ENCODE measurements at places on chromosomes 7 and 10.
A peak's percentile ranks its signal among the peaks of the same experiment; 100 is the strongest.

- H3K27ac ChIP-seq = no peak overlapping the region
- H3K27me3 ChIP-seq = peaks cover 9% of the 10 kb centered on the region
- no peaks in the 10 kb centered on the region for H3K4me1 ChIP-seq
- no peak overlapping the region for H3K4me3 ChIP-seq
Measured at GRCh38 chr7:128189231-128189930, 51.7 kb upstream of the LEP start.

DNA sequence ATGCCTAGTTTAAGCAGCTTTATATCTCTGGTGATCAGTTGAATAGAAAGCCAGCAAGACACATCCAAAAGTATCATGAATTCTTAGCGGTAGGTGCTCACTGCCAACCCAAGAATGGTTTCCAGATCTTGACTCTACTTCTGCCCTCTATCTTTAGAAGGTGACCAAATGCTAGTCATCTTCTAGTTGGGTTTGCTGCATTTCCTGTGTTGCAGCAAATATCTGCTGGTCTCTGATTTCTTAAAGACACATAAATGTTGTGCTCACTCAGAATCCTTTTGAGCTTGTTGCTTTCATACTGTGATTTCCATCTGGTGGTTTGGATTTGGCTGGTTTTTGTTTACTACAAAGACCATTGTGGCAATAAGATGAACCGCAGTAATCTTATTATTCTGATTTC, 2.2 kb downstream of the CDC123 start:
- peak overlapping the region; percentile 19 for H3K4me3 ChIP-seq
- no peaks in the 10 kb centered on the region for H3K27me3 ChIP-seq
- DNase-seq = no peak
- H3K4me1 ChIP-seq = peaks cover 58% of the 10 kb centered on the region
- H3K36me3 ChIP-seq = peaks cover 17% of the 10 kb centered on the region

DNA sequence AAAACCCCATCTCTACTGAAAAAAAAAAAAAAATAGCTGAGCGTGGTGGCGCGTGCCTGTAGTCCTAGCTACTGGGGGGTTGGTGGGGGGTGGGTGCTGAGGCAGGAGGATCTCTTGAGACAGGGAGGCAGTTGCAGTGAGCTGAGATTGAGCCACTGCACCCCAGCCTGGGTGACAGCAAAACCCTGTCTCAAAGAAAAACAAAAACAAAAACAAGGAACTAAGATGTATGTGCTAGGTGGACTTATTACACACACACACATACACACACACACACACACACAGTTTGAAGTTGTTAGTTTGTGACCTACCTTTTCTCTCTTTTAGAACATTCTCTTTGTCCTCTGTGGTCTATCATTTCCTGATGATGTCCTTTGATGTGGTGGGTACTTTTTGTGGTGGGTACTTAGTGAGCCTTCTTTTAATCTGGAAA, 53.5 kb downstream of the EXOC6 start:
- H3K27me3 ChIP-seq = peaks cover 4% of the 10 kb centered on the region
- peak overlapping the region; percentile 62 for H3K4me3 ChIP-seq
- peaks cover 26% of the 10 kb centered on the region for H3K36me3 ChIP-seq
- peak; percentile 43 for DNase-seq
- H3K27ac ChIP-seq = peak overlapping the region; percentile 15

- H3K27me3 ChIP-seq = peaks cover 14% of the 10 kb centered on the region
- peak within 1 kb of the TSS; percentile 82 for H3K4me3 ChIP-seq
- H3K4me1 ChIP-seq = peaks cover 9% of the 10 kb centered on the region
Measured at GRCh38 chr7:151409667-151410404, at the start of gene WDR86. Gene WDR86 (minus strand): TSS chr7:151410038. CDS start chr7:151409589, 449 bp downstream.

DNA sequence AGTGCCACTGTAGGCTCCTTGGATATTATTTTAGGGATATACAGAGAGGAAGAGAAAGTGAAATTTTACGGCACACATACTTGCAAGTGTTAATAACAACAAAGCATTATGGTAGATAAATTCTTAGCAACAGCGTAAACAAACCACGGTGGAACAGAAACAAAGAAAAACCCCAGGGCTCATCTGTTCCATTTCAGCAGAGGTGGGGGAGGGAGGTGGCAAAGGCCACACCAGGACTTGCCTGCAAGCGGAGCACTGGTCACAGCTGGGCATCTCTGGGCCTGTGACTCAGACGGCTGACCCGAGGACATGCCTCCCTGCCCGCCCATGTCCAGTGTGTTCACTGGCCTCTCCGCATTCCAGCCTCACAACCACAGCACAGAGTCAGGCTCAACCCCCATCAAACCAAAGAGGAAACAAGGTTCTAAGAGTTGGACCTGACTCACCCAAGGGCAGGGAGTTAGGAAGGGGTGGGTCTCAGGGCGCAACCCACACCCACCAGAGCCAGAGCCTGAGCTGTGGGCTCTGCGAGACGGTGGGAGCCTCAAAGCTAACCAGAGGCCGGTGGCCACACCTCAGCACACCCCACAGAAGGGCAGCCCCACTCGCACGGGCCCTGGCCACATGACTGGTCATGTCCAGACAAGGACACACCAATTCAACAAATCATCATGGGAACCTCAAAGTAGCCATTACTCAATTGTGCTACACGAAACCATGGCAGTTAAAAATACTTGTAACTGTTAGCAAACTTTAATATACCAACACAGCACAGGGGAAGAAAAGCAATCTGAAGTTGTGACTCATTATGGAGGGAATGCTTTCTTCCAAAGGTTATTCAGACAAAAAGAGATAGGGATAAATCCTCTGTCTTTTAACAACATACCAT, 10.7 kb downstream of the ESYT2 start:
- H3K36me3 ChIP-seq = peaks cover 4% of the 10 kb centered on the region
- peaks cover 92% of the 10 kb centered on the region for H3K4me1 ChIP-seq
- DNase-seq = peak; percentile 92

GRCh38 chr7:12620371-12620770, 49.9 kb downstream of the SCIN start:
- H3K36me3 ChIP-seq = no peaks in the 10 kb centered on the region
- H3K27me3 ChIP-seq = peaks cover 4% of the 10 kb centered on the region
- no peak overlapping the region for H3K27ac ChIP-seq
- H3K4me3 ChIP-seq = no peak overlapping the region
- DNase-seq = no peak

- DNase-seq = no peak
- peaks cover 33% of the 10 kb centered on the region for H3K4me1 ChIP-seq
- no peak overlapping the region for H3K27ac ChIP-seq
- peaks cover 3% of the 10 kb centered on the region for H3K27me3 ChIP-seq
- H3K36me3 ChIP-seq = no peaks in the 10 kb centered on the region
- no peak overlapping the region for H3K4me3 ChIP-seq
Measured at GRCh38 chr10:70499836-70500167, 21.2 kb downstream of the PALD1 start.

- H3K36me3 ChIP-seq = no peaks in the 10 kb centered on the region
- H3K27ac ChIP-seq = no peak overlapping the region
- no peak overlapping the region for H3K4me3 ChIP-seq
- H3K27me3 ChIP-seq = peaks cover 2% of the 10 kb centered on the region
- DNase-seq = no peak
Measured at GRCh38 chr10:58590152-58590840, 77.6 kb downstream of the BICC1 start.

- H3K4me1 ChIP-seq = no peaks in the 10 kb centered on the region
- H3K27ac ChIP-seq = no peak overlapping the region
- DNase-seq = no peak
- no peak overlapping the region for H3K4me3 ChIP-seq
- peaks cover 1% of the 10 kb centered on the region for H3K27me3 ChIP-seq
- H3K36me3 ChIP-seq = no peaks in the 10 kb centered on the region
Measured at GRCh38 chr7:1690359-1690958, 20.4 kb downstream of the ELFN1 start.

GRCh38 chr10:80464557-80465450, 10.7 kb downstream of the TSPAN14 start:
- no peak for DNase-seq
- H3K36me3 ChIP-seq = peaks cover 3% of the 10 kb centered on the region
- peak overlapping the region; percentile 94 for H3K27ac ChIP-seq
- peaks cover 8% of the 10 kb centered on the region for H3K27me3 ChIP-seq

DNA sequence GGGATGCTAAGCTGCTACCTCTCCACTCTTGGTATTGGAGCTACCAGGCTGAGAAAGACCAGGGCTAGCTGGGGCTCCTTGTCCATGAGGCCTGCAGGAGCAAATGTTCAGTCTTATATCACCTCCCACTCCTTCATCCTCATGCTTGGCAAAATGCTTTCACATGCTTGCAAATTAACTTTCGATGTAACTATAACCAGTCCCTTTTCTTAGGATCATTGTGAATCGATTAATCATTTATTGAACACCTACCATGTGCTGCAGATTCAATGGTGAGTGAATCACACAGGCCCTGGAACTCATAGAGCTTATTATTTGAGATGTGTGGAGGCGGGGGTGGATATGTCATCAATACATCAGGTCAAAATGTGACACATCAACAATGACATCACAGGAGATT, 138.6 kb downstream of the EMX2 start:
- H3K4me3 ChIP-seq = no peak overlapping the region
- H3K27ac ChIP-seq = no peak overlapping the region
- H3K36me3 ChIP-seq = no peaks in the 10 kb centered on the region
- DNase-seq = no peak
- H3K27me3 ChIP-seq = peaks cover 3% of the 10 kb centered on the region

DNA sequence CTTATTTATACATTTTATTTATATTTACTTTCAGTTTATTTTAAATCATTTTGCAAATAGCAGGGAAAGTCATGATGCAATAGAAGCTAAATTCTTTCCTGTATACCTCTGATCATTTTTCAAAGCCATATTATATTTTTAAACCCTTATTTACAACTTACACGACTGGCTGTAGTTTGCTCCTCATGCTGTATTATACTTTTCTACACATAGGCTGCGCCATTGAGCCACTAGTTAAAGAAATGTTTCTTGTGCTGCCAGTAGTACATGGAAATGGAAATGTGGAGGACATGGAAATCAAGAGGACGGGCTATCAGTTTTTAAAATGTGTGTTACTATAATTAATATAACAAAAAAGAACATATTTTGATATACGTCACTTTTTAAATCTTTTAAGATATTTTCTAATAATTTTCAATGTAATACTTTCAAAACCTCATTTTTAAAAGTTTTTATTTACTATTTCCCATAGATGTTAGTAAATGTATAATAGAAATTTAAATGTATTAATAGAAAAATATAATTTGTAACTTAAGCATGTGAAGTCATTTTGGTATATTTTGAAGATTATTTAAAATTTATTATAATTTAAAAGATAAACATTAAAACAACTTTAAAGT, 118.5 kb downstream of the VTI1A start:
- no peak overlapping the region for H3K4me3 ChIP-seq
- H3K4me1 ChIP-seq = no peaks in the 10 kb centered on the region
- DNase-seq = no peak
- no peaks in the 10 kb centered on the region for H3K36me3 ChIP-seq
- no peaks in the 10 kb centered on the region for H3K27me3 ChIP-seq
- H3K27ac ChIP-seq = no peak overlapping the region

DNA sequence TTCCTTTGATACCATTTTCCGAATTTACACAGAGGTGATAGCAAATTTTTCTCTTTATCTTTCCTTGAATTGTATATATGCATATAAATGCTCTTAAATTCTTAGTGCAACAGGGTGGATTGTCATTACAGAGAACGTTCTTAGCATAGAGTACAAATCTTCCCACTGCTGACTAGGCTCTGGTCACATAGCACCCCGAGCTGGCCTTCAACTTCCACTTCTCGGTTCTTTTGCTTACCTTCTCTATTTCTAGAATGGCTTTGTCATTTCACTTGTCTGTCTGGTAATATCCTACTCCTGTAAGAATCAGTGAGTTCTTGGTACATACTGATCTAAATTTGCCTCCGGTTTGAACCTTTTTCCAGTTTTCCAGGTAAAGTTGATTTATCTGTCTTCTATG, 13.4 kb downstream of the ADIRF start:
- no peak for DNase-seq
- no peaks in the 10 kb centered on the region for H3K27me3 ChIP-seq
- H3K27ac ChIP-seq = no peak overlapping the region
- no peak overlapping the region for H3K4me3 ChIP-seq
- H3K36me3 ChIP-seq = no peaks in the 10 kb centered on the region

DNA sequence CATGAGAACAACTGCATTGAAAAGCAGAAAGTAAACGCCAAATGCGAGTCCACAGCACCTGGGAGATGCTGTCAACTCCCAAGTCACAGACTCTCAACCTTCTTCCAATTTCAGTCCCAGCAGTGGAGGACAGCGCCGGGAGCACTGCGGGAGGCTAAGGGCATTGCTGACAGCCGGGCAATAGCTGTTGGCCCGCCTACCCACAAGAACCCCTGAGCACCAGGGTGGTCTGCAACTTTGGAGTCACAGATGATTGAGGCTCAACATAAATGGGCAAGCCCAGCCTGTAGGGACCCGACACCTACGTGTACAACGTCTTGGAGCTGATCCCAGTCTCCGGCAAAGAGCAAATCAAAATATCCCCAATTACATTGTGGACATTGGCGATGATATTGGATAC, 262.9 kb downstream of the TCERG1L start:
- H3K27ac ChIP-seq = no peak overlapping the region
- no peak for DNase-seq
- no peaks in the 10 kb centered on the region for H3K36me3 ChIP-seq
- H3K4me3 ChIP-seq = no peak overlapping the region

- no peaks in the 10 kb centered on the region for H3K27me3 ChIP-seq
- H3K4me3 ChIP-seq = no peak overlapping the region
- no peak overlapping the region for H3K27ac ChIP-seq
- no peaks in the 10 kb centered on the region for H3K36me3 ChIP-seq
- H3K4me1 ChIP-seq = no peaks in the 10 kb centered on the region
- no peak for DNase-seq
Measured at GRCh38 chr10:77692782-77693181, 55.2 kb upstream of the KCNMA1 start.

- H3K4me1 ChIP-seq = no peaks in the 10 kb centered on the region
- DNase-seq = no peak
- no peak overlapping the region for H3K27ac ChIP-seq
- no peak overlapping the region for H3K4me3 ChIP-seq
- peaks cover 2% of the 10 kb centered on the region for H3K27me3 ChIP-seq
Measured at GRCh38 chr7:121505021-121505420, 108.9 kb upstream of the FAM3C start.

DNA sequence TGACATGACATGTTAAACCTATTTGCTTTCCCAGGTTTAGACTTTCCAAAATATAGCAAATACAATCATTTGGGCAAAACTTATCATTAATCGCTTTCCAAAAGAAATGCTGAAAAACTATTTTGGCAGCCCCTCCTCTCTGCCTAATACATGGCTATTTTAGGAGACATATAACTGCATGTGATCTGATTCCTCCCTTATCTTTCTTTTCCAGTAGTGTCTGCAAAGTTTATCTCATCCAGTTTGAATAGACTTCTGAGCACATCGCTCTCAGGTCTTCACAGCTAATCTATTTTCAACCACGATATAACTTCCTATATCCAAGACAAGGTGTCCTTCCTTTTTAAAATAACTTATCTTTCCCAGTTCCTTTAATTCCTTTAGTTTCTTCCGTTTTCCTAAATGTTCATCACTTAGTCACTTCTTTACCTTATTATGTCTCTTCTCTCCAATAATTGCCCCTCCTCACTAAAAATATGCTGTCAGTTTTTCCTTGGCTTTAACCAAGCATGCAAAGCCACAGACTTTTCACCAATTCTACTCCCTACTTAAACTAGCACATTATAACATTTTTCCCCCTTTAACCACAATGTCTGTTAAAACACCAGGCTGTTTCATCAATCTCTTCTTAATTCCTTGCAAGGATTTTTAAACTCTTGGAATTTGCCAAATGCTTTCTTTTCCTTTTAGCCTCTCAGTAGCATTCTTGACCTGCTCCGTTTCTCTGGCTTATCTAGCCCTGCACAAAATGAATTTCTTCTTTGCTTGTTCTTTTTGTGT, 24.4 kb downstream of the GNG11 start:
- no peak for DNase-seq
- no peaks in the 10 kb centered on the region for H3K36me3 ChIP-seq
- peaks cover 2% of the 10 kb centered on the region for H3K27me3 ChIP-seq
- H3K4me1 ChIP-seq = no peaks in the 10 kb centered on the region

- H3K36me3 ChIP-seq = no peaks in the 10 kb centered on the region
- H3K4me1 ChIP-seq = peaks cover 14% of the 10 kb centered on the region
- H3K4me3 ChIP-seq = no peak overlapping the region
- peaks cover 11% of the 10 kb centered on the region for H3K27me3 ChIP-seq
- DNase-seq = no peak
Measured at GRCh38 chr10:104582602-104582951, 58.5 kb upstream of the SORCS3 start.

All from immature natural killer cell (primary cell).